Dermis blood vessel endothelial cell (primary cell): ENCODE measurements at places on chromosomes 2 and 18.
A peak's percentile ranks its signal among the peaks of the same experiment; 100 is the strongest.

DNA sequence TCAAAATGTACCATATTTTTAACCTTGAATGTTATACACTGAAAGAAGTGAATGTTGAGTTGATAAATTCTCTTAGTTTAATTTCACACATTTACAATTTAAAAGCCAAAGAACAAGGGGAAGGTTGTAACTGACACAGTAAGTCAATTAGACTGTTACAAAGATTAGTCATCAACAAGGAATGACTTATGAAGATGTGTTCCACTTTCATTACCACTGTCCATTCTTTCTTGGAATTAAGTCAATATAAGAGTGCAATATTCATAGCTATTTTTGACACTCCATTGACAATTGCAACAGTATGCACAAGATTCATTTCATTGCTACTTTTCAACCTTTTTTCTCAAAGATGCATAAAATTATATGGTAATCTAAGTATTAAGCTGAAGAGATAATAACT is 291.3 kb downstream of the RIT2 start:
- no peak for DNase-seq

DNA sequence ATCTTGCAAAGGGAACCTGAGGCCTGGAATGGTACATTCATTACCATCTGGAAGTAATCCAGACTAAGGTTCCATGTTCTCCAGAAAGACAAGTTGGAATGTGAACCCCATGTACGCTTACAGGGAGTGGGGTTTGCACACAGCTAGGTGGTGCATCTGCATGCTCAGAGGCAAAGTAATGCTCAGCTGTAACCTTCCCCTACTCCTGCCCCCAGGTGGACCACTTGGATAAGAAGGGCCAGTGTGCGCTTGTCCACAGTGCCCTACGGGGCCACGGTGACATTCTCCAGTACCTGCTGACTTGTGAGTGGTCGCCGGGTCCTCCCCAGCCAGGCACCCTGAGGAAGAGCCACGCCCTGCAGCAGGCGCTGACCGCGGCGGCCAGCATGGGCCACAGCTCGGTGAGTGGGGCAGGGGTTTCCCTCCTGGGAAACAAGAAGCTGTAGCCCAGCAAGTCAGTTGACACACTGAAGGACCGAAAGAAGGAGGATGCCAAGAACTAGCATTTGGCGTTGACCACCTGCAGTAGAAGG is 90.0 kb downstream of the WDSUB1 start:
- no peak for DNase-seq

GRCh38 chr2:37653093-37653492 is 18.3 kb downstream of the CDC42EP3 start:
- DNase-seq = peak; percentile 48

- no peak for DNase-seq
Observed at GRCh38 chr2:132422736-132423135, 6.1 kb downstream of the GPR39 start.

- DNase-seq = peak; percentile 33
Observed at GRCh38 chr2:113219889-113220641, 46.3 kb downstream of the PSD4 start.

DNA sequence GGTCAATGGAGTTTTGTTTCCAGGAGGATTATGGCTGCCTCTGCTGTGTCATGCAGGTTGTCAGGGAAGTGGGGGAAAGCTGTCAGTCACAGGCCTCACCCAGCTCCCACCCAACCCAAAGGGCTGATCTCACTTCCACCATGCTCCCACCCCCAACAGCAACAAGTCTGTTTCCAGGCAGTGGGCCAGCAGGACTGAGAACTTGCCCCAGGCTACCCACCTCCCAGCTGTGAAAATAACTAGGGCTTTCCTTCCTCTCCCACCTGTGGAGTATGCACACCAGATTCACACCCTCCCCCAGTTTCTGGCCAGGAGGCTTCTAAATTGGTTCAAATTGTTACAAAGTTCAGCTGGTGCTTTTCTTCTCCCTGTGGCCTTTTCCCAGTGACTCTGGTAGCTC is 95.6 kb upstream of the ACVR1 start:
- DNase-seq = no peak

DNA sequence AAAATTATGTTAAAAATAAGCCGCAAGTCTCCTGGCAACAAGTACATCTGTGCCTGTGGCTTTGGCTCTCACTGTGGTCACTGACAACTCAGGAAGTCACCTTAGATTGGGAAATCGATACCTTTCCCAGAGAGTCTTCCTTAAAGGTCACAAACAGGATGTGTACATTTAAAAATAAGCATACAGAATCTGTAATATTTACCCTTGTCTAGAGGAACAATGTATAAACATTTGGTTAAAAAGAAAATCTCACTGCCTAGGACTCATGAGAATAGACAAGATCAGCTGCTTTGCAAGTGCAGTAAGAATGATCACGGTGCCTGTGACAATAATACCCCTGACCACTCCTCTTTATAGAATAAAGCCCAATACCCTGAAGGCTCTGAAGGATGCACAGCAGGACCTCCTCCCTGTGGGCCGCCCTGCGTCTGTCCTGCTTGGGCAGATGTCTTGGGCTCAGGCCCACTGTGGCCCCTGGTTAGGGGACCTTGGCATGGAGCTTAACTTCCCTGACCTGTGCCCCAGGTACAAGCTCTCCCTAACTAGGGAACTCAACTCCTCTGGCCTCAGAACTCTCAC is 98.0 kb upstream of the MGAT4A start:
- DNase-seq = no peak

GRCh38 chr2:157804355-157804754 is 71.8 kb downstream of the ACVR1 start:
- DNase-seq = no peak

DNA sequence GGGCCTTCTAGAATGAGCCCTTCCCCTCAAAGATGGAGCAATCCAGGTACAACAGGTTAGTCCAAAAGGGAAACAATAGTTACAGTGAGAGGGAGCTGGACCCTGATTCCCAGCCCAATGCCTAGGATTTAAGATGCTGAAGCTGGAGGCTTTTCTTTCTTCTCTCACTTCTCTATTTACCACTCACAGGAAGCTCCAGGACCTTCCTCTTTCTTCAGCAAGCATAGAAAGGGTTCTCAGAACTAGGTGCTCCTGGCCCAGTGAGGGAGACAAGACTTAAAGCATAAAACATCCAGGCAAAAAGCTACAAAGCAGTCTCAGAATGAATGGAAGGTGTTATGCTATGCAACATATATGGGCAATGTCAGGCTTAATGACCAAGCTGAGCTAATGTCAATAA is 279.0 kb downstream of the SRBD1 start:
- no peak for DNase-seq

- DNase-seq = no peak
Observed at GRCh38 chr2:100812116-100812515, 7.8 kb upstream of the NPAS2 start.

DNA sequence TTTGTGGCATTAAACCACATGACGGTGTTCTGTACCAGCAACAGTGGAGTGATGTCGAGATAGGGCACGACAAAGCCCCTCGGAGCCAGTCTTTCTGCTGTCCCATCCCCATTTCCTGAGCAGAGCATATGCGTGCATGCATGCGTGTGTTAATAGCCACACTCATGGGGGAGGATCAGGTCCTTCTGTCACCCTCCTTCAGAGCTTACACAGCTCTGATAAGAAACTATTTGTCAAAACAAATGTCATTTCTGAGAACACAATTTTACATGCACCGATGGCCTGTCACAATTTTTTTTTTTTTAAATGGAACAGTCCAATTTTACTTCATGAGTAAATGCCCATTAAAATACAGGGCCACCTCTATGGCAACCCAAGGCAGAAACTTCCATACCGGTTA is 95.9 kb upstream of the ZBTB14 start:
- DNase-seq = no peak

- peak; percentile 86 for DNase-seq
Observed at GRCh38 chr18:48022531-48023329, 92.3 kb upstream of the SMAD2 start.

GRCh38 chr2:85678377-85678776 is 10.4 kb upstream of the SFTPB start:
- no peak for DNase-seq

- DNase-seq = no peak
Observed at GRCh38 chr2:140173790-140174189, 1393.6 kb upstream of the NXPH2 start.

GRCh38 chr18:9710037-9710436 is 1.9 kb downstream of the RAB31 start:
- DNase-seq = no peak

- peak; percentile 28 for DNase-seq
Observed at GRCh38 chr2:210224941-210225672, at the start of gene ACADL. Gene ACADL (minus strand): TSS chr2:210225447. CDS start chr2:210225263, 184 bp downstream.

DNA sequence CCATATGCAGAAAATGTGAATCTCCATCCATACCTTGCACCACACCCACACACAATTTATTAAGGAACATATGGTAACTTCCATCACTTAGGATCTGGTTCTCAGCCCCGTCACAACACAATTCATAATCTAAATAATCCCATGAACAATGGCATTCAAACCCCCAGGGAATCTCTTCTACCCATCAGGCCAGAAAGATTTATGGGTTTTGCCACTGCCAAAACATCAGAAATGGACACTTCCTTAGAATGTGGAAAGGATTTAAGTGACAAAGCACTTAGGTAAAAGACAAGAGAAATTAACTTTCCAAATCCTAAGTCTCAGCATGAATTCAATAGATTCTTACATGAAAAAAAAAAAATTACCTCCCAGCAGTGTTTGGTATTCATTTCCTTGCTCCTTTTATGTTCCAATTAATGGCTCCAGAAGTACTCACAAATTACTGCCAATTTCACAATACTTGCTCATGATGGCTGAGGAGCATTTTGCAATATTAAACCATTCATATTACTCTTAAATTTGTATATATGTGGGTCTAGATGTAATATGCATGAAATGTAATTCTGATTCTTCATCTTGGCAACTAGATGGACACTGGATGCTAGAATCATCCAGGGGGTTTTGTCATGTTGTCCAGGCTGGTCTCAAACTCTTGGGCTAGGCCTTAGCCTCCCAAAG is 56.5 kb upstream of the TMEM247 start:
- DNase-seq = no peak

DNA sequence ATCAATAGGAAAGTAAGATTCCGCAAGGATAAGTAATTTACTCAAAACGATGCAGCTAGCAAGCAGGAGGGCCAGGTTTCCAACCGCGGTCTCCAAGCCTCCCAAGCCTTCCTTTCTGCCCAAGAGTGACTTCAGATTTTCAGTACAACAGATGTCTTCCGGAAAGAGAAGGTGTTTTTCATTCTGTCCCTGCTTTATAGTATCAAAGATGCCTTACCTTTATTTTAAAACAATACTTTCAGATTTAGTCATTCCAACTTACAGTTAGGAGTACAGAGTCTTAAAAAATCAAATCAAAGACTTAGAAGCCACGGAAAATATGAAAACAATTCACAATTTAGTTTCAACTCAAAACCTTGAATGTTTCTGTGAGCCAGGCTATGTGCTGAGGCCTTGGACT is 43.6 kb downstream of the CYB5A start:
- no peak for DNase-seq

GRCh38 chr2:231396058-231396821 is 730 bp downstream of the B3GNT7 start:
- DNase-seq = no peak

GRCh38 chr2:96261328-96262003 is 4.3 kb downstream of the TMEM127 start:
- no peak for DNase-seq

DNA sequence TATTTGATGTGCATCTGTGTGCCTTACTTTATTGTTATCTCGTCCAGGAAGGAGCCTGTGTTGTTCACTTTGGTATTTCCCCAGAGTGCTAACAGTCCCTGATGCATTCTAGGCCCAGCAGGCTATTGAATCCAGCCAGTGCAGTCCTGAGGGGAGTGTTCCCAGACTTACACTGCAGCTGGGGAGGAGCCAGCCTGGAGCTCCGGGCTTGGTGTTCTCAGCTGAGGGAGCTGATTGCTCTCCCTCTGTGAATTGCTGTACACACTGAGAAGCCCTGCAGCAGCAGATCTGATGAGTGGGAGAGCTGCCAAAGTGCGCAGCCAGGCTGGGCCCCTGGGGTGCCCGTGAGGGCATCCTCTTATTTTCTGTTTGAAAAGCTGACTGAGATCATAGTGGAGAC is 159.2 kb downstream of the GALNT3 start:
- DNase-seq = no peak

GRCh38 chr2:39068299-39069135 is 52.3 kb downstream of the SOS1 start:
- DNase-seq = no peak

GRCh38 chr2:17627434-17627833 is 86.9 kb downstream of the VSNL1 start:
- no peak for DNase-seq

- DNase-seq = no peak
Observed at GRCh38 chr2:150327564-150328489, 159.6 kb downstream of the RND3 start.

DNA sequence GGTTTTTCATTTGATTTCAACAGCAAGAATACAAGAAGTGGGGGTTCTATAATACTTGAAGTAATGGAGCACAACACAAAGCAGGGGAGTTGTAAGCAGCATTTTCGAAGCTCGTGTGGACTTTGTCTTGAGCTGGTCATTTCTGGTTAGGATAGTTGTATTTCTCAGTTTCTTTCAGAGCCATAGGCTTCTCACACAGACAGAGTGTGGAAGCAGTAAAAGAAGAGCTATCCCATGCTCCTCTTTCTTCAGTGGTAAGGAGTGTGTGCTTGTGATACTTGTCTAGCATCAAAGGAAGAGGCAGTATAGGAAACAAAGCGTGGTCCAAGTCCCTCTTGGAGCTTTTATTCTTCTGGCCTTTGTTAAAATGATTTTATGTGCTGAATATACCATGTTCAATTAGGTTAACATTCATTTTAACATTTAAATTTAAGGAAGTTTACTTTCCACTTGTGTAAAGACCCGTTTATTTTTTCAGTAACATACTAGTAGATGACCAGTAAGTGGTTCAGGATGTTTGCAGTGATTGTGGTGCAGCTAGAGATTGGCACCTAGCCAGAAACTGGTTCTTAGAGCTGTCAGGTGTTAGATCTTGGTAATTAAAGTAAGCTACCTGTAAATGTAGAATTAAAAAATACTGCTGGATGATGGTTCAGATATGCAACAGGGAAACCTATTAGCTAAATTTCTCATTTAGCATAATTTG is 14.6 kb downstream of the CCNYL1 start:
- DNase-seq = peak; percentile 78

- DNase-seq = no peak
Observed at GRCh38 chr18:22408059-22408458, 9.7 kb downstream of the CTAGE1 start.

DNA sequence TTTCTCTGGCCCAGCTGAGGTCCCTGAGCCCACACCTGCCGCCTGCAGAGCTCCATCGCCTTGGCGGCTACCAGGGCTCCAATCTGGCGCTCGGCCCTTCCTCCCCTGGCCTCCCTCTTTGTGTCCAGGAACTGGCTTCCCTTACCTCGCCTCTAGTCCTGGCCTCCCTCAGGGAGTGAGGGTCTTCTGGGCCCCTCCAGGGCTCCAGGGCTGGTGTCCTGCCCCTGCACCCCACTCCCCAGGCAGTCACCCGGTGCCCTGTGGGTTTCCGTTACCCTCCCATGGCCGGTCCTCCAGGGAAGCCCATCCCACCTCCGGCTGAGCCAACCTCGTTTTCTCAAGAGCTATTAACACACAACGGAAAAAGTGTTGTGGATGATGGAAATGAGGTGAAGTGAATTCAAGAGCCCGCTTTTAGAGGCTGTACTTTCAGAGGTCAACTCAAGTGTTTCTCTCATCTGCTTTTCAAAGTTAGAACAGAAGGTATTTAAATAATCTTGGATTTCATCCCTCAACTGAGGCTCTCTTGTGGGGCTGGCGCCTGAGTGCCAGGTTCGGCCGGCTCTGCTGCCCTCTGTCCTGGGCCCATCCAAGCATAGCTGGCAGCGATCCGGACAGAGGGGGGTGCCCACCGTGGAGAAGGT is 131.9 kb downstream of the ASB1 start:
- DNase-seq = no peak

- no peak for DNase-seq
Observed at GRCh38 chr2:223824301-223824700, 13.1 kb downstream of the AP1S3 start.
